ENCODE measurements at places on chromosomes 1 and 21.

- no peak for DNase-seq
Measured at GRCh38 chr21:29290240-29290639, 8.5 kb upstream of the BACH1 start.

- DNase-seq: no peak
Measured at GRCh38 chr1:108071601-108072000, 106.6 kb upstream of the VAV3 start.

DNA sequence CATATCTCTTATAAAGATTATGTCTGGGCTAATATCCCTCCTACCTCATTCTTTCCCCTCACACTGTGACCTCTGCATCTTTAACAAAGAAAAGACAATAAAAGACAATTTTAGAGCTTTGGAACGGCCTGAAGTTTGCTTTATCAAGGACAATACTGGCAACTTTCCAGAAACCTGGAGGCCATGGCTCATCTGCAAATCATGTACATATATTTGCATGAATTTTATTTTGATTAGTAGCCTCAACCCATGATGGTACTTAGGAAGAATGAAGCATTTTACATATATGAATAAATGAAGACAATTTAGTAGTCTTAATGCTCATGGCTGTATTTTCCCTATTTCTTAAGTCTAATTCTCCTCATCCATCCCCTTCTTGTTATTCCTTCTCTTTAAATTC, 612.2 kb upstream of the CXADR start:
- peak; percentile 9 for DNase-seq

GRCh38 chr1:91393042-91393441, 11.6 kb downstream of the HFM1 start:
- DNase-seq: no peak

DNA sequence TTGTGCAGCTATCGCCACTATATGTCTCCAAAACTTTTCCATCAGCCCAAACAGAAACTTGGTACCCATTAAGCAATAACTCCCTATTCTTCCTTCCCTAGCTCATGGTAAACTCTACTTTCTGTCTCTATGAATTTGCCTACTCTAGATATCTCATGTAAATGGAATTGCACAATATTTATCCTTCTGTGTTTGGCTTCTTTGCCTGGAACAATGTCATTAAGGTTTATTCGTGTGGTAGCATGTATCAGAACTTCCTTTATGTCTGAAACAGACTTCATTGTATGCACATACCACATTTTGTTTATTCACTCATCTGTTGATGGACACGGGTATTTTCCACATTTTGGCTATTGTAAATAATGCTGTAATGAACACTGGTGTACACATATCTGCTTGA, 40.7 kb upstream of the CD34 start:
- no peak for DNase-seq

DNA sequence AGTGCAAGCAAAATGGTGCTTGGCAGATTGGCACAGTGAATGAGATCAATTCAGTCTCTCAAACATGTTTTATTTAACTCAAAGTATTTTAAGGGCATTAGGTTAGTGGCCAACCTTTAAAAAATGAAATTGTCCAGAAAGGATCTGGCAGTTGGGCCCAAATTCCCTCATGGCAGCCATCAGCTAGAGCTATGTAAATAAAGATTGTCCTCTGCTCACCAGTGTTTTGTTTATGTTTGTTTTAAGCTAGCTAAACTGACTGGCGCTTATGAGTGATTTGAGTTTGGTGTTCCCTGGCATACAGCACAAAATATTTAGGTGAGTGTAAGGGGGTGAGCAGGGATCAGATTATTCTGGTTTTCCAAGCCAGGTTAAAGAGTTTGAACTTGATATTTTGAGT, 18.1 kb downstream of the HDAC1 start:
- no peak for DNase-seq

- DNase-seq: no peak
Measured at GRCh38 chr21:28135646-28136045, 857.0 kb downstream of the LTN1 start.

DNA sequence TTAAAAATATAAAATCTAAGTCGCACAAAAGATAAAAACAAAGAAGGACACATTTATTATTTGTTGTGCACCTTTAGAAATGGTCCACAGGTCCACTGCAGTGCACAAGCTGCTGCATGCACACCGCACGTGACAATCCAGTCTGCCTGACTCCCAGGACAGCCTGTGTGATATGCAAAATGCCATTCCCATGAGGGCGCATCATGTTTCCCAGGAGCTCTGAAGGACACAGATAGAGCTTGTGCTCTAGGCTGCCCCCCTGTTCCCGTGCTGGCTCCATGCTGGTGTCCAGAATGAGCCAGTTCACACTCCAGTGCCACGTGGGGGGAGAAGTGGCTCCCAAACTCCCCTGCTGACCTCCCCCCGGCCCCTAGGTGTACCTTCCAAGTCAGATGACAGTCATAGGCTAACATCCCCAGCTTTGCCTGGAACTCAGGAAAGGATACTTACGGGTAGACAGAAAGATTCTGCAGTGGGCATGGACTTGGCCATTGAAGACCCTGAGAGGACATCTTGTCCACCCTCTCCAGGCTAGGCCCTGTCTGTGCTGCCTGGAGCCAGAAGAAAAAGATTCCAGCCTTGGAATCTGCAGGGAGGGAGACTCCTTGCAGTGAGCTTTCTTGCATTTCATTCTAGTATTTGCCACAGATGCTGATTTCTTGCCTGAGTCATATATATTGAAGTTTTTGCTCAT, 26.3 kb downstream of the RAB7B start:
- DNase-seq: no peak

- DNase-seq: no peak
Measured at GRCh38 chr1:48730164-48730910, 46.4 kb downstream of the BEND5 start.

DNA sequence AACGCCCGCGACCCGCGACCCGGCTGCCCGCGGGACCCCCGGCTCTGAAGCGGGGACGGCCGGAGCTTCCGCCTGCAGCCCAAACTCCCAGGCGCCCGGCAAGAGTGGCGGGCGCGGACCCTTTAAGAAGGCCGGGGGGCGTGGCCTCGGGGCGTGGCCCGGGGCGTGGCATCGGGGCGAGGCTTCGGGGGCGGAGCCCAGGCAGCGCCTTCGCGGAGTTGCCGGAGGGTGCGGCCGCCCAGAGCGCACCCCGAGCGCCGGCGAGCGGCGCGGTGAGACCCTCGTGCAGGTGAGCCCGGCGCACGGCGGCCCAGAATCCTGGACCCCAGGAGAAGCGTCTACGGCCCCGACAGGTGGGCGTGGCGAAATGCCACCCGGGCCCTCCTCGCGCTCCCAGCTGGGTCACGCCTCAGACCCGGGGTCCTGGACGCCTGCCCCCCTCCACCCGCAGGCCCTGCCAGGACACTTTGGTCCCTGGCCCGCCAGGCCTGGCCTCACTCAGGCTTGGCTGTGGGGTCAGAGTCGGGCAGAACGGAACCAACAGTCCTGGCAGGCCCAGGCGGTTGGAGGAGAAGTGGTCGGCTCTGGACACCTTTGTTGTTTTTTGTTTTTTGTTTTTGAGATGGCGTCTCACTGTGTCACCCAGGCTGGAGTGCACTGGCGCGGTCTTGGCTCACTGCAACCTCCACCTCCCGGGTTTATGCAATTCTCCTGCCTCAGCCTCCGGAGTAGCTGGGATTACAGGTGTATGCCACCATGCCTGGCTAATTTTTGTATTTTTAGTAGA, 14.4 kb downstream of the RNF223 start:
- peak; percentile 90 for DNase-seq

DNA sequence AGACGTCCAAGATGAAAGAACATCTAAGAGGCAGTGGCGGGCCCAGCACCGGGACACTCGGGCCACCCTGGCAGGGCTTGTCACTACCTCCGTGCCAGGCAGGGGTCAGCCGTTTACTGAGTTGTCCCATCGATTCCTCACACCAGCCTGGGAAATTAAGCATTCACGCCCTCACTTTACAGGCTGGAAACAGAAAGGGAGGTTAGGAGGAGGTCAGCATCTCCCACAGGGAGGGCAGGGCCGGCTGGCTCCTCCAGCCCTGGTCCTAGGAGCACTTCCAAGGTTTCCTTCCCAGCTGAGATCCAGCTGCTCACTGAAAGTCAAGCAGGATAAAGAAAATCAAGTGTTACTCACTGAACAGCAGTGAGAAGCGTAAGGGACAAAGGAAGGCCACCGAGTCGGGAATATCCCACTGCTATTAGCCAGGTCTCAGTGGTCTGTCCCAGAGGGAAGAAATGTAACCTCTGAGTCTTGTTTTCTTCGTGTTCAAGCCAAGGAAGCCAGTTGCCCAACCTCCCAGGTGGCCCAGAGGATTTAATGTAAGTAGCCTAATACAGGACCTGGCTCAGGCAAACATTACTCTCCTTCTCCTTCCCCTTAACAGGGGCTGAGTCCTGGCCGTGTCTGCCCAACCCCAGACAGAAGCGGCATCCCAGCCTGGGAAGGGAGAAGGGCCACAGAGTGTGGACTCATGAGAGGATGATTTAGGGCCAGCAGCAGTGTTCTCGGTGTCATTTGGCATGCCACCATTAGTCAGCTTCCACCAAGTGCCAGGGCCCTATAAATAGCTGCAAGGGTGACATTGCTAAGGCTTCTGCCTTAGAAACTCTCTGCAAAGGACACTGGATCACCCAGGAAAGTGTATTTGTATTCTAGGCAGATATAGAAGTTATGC, 203.1 kb upstream of the GALNT2 start:
- DNase-seq: no peak

- peak; percentile 88 for DNase-seq
Measured at GRCh38 chr1:41812453-41812852, 106.3 kb downstream of the HIVEP3 start.

- no peak for DNase-seq
Measured at GRCh38 chr1:101438359-101438758, 201.5 kb downstream of the S1PR1 start.

GRCh38 chr1:172746091-172746949, 87.4 kb downstream of the FASLG start:
- DNase-seq: peak; percentile 97

- DNase-seq: no peak
Measured at GRCh38 chr1:222098404-222098803, 356.5 kb upstream of the DUSP10 start.

DNA sequence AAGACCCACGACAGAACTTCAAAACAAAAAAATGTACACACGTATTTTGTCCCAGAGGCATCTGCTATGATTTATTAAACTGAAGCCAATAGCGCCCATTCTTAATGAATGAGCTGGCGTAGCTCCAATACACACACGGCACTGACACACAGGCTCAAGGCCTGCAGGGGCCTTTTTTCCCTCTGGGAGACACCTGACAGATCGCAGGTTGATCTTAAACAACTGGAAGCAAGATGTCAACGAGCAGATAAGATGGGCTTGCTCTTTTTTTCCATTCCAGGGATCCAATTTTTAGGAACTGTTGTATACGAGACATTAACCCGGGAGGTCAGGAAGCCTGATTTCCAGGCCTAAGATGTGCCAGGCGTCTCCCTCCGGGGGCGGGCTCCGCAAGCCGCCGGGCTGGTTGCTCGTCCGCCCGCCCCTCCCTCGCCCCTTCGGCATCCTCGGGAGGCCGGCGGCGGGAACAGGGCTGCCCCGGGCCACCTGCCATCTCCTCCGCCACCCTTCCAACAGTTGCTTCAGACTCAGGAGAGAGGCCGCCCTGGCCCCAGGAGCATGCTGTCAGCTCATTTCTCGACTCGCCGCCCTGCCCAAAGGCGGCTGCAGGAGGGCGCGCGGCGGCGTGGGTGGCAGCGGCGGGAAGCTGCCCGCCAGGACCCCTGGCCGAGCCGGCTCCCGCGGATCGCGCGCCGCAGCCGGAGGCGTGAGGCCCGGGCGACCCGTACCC, 735 bp downstream of the TTC13 start:
- DNase-seq: no peak

- DNase-seq: no peak
Measured at GRCh38 chr21:42439284-42440186, 35.8 kb downstream of the UBASH3A start.

GRCh38 chr1:232894436-232894835, 56.0 kb upstream of the NTPCR start:
- no peak for DNase-seq

DNA sequence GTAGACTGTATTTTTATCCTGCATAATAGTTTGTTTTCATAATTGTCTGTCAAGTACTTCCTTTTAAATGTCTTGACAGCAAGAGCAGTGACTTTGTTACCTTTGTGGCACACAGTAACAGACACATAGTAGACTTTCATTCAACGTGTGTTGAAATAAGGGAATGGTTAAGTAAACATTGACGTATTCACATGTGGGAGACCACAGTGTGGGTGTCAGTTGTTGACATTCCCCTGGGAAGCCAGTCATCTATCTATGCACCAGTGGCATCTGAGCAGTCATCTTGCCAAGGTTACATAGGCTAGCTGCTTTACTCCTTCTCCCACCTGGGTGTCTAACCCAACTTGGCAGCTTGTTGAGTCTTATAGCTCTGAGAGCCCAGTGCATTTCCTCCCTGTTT, 1.4 kb upstream of the NUP133 start:
- peak; percentile 7 for DNase-seq

GRCh38 chr1:220483700-220484099, 44.2 kb upstream of the MARK1 start:
- DNase-seq: peak; percentile 2

- DNase-seq: peak; percentile 51
Measured at GRCh38 chr1:202578565-202578964, 131.7 kb downstream of the SYT2 start.

DNA sequence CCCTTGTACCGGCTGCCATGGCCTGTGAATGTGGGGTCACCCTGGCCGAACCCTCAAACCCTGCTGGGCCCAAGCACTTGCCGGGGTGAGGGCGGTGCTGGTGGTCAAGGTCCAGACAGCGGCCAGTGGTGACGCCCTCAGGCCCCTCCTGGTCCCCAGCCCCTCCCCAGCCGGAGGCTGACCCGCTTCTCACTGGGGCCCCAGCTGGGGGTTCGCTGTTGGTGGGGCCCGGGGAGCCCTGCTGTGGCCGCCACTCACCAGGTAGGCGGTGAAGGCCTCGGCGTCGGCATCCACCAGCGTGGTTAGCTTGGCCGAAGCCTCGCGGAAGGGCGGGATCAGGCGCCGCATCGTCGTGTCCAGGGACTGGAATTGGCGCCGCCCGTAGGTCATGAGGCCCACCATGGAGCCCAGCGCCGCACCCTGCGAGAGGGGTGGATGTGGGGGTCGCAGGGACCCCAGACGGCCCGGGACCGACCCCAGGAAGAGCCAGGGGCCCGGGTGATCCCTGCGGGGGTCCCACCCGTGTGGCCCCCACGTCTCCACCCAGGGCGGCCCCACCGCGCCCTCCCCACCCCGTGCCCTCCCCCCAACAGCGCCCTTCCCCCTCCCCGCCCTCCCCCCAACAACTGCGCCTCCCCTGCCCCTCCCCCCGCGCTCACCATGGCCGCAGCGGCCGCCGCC, 10.1 kb downstream of the FTCD start:
- no peak for DNase-seq

- DNase-seq: no peak
Measured at GRCh38 chr1:59688976-59689375, 125.8 kb upstream of the HOOK1 start.

DNA sequence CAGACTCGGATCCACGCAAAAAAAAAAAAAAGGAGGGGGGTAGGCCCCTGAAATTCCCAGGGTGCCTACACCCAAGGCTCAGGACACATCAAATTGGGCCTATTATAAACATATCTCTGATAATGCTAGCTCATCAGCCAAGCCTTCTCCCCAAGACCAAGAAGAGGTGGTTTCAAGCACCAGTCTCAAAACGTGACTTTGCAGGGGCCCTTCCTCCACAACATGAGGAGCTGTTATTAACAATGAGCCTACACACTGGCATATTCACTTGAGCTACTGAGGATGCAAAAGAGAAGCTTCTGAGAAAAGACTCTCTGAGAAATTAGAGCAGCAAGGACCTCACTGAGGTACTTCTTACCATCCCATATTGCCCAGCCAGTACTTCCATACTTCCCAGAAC, 32.7 kb downstream of the ERI3 start:
- DNase-seq: no peak
